ENCODE measurements at places on chromosomes 3 and 15.

- DNase-seq, result no peak
Measured at GRCh38 chr3:39804951-39805350, 4.5 kb upstream of the MYRIP start.

GRCh38 chr3:163622384-163622783 lies 1455.9 kb downstream of the SI start:
- no peak for DNase-seq

GRCh38 chr3:44477312-44478030 lies at the start of gene ZNF445:
TSS of gene ZNF445 (minus strand) at chr3:44477670. CDS start at chr3:44455549, 22,121 bp downstream.
- DNase-seq, result no peak

DNA sequence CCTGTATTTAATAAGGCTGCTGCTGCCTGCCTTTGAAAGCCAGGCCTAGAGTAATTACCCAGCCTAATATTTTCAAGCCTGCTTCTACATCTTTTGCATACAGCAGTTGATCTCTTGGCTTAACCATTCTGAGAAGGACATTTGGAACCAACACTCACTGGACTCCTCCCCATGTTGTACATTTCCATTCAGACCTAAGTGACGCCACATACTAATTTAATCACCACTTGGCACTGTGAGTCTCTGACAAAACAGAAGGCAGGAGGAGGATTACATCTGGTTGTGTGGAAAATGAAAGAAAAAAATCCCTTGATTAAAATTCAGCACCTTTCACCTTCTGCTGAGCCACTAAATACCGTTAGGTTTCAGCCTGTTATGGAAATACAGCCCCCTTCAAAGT lies 102.2 kb upstream of the ARRDC4 start:
- DNase-seq, result no peak

DNA sequence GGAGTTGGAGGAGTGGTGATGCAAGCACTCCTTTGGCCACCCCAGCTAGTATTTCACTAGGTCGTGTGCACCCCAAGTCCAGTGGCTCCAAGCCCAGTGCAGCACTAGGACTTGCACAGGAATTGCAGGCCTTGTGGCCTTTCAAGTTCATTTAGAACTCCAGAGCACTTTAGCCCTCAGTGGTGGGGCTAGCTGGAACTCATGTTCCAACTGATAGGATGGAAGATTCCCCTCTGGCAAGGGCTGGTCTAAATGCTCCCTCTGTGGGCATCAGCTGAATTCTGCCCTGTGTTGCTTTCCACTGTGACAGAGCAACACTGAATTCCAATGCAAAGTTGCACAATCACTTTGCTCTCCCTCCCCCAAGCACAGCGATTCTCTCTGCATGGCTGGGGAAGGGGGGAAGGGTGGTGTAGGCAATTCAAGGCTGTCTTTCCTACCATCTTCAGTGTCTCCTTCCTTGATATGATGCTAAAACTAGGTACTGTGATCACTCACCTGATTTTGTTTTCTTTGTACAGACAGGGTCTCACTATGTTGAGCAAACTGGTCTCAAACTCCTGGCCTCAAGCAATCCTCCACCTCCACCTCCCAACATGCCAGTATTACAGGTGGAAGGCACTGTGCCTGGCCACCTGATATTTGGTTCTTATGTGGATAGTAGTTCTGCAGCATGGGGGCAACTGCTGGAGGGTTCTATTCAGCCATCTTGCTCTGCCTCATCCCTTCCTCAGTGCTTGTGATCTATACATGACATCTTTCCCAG lies 10.3 kb downstream of the USF3 start:
- DNase-seq, result no peak

GRCh38 chr3:23916152-23916885 lies 471 bp downstream of the NKIRAS1 start:
- no peak for DNase-seq

DNA sequence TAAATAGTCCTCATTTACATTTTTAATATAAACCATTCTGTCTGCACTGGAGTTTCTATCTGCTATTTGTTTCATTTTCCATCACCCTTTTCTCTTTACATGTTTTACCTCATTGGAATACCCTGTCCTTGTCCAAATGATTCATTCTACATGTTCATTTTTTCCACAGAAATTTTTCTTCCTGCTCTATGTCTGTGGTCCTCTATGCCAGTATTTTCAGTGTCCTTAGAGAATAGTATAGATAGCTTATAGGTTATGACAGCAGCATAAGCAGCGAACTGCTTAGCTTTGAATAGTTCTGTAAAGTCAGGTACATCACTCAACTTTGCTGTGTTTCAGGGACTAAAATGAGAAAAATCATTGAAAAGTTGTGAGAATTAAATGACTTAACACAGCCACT lies 742.3 kb upstream of the CBLB start:
- DNase-seq, result no peak

DNA sequence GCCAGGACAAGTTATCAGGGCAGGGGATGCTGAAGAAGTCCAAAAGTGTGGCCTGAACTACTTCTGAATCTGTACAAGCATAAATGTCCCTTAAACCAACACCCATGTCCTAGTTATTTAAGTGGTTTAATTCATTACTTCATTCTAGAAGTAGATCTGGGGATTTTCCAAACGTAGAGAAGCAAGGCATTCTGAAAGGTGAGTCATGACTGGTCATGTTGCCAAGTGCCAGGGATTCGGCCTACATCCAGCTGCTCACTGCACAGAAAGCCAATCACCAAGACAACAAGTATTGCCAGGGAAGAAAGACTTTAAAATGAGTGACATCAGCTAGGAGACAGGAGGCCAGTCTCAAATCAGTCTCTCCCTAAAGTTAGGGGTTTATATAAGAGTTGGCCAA lies 396.6 kb downstream of the GABRB3 start:
- DNase-seq, result no peak

GRCh38 chr15:69813881-69814280 lies 283.8 kb downstream of the TLE3 start:
- no peak for DNase-seq

DNA sequence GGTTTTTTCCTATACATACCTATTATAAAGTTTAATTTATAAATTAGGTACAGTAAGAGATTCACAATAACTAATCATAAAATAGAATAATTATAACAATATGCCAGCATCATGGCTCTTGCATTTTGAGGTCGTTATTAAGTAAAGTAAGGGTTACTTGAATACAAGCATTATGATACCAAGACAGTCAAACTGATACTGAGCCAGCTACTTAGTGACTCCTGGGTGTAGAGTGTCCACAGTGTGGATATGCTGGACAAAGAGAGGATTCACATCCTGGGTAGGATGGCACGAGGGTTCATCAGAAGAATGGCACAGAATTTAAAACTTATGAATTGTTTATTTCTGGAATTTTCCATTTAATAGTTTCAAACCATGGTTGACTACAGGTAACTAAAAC lies 157.2 kb upstream of the IL12A start:
- no peak for DNase-seq

GRCh38 chr15:50229336-50229735 lies 36.2 kb downstream of the HDC start:
- DNase-seq, result no peak

GRCh38 chr3:191523148-191523547 lies 62.2 kb downstream of the PYDC2 start:
- no peak for DNase-seq

GRCh38 chr3:10753964-10754363 lies 62.1 kb upstream of the SLC6A11 start:
- DNase-seq, result no peak

- no peak for DNase-seq
Measured at GRCh38 chr3:129116482-129116946, 5.1 kb downstream of the RAB43 start.

DNA sequence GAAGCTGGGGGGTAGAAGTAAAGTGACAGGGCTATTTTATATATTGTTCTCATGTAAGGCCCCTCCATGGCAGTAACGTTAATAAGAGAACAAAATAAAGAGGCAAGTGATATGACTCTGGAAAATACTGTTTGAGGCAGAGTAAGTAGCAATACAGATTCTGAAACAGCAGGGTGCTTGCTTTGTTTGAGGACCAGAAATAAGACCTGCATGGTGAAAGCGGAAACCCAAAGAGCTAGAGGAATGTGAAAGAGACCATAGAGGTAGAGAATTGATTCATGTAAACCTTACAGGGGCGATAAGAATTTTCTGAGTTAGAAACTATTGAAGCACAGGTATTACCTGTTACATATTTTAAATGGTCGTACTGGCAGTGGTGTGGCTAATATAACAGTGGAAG lies 1517.1 kb downstream of the SI start:
- no peak for DNase-seq

DNA sequence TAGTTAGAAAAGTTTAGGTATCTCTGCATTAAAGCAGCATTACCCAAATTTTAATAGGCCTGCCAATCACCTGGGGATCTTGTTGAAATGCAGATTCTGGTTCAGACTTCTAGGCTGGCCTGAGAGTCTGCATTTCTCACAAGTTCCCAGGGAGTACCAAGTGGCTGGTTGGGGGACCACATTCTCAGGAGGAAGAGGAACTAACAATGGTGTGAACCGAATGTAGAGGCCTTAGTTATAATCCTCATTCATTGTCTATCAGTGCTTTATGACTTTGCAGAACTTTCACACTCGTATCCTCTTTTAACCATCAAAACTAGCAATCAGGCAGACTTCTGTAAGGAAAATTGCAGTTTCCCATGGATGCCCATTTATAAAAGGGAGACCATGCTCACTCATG lies 38.2 kb upstream of the UBE2E1 start:
- no peak for DNase-seq

GRCh38 chr3:11718637-11719405 lies 75.1 kb upstream of the VGLL4 start:
- no peak for DNase-seq

GRCh38 chr3:52121813-52122212 lies 32.4 kb downstream of the POC1A start:
- DNase-seq, result no peak

DNA sequence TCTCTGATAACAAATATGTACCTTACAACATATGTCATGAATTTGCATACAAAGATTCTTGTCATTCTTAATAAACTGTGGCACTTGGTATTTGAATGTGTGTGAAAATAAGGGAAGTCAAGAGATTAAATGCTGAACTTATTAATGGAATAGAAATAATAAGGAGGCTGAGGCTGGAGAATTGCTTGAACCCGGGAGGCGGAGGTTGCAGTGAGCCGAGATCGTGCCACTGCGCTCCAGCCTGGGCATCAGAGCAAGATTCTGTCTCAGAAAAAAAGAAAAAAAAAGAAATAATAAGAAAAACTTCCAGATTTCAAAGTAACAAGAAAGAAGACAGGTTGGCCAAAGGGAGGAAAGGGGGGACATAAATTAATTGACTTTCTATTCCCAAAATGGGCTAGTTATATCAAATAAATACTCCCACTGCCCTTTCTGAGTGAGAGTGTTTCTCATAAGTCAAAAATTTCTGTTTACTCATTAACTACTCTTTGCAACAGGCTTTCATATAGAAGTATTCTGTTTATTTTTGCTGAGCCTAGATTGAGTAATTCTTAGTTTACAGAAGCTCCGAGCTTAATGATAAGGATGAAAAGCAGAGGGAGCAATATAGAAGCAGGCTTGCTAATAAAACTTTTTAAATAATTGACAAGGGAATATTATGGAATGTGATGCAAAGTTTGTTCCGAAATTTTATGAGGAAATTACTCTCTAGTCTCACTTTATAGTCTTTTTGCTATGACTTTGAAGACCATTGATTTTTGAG lies 25.6 kb downstream of the KNG1 start:
- DNase-seq, result no peak

DNA sequence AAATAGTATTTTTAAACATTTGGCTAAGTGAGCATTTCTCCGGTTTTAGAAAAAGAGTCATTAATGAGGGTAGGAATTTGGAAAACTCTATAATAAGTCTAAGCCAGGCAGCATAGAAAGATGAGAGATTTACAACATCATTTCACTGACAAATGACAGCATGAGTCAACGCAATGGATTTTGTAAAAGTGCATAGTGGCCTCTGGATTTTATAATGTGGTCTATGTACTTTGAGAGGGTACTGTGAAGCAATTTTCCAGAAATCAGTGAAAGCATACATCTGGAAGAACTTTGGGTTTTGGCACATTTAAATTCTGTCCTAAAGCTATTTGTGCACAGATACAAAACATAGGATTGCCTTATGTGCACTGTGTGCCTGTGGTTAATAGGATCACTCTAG lies 130.8 kb upstream of the CCNL1 start:
- DNase-seq, result no peak

- DNase-seq, result no peak
Measured at GRCh38 chr3:116263842-116264545, 181.3 kb downstream of the LSAMP start.

GRCh38 chr3:66267906-66268305 lies 47.1 kb downstream of the SLC25A26 start:
- DNase-seq, result no peak

- no peak for DNase-seq
Measured at GRCh38 chr15:81908111-81908510, 137.7 kb downstream of the MEX3B start.

- DNase-seq, result no peak
Measured at GRCh38 chr3:182962166-182962565, 18.2 kb downstream of the DCUN1D1 start.

DNA sequence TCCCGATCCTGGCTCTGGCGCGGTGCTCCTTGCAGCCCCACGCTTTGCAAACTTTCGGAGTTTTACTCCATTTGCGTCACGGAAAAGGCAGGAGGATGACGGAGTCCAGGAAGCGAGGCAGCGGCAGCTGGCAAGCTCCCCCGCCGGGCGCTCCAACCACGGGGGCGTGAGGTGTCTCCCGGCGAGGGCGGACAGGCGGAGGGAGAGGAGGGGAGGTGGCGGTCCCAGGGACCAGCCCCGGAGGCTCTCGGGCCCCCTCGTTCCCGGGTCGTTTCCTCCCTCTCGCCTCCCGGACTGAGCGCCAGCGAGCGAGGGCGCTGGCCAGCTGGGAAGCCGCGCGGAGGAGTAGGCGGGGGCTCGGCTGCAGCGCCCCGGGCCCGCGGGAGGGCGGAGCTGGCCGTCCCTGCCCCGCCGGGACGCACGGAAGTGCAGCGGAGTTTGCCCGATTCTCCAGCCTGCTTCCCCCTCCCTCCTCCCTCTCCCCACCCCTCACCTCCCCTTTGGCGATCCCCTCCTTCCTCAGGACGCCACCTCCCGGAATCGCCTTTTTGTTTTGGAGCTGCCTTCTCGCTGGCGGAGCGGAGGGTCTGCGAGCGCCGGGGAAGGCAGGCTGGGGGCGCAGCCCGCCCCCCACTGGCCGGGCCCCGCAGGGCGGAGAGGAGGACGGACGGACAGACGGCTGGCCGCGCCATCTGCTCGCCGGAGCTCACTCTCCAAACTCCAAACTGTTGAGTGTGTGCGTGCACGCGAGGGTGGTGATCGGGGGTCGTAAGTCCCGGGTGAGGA lies at the start of gene SNX33:
Gene SNX33, plus strand, starts transcription at position 543 of the 786 bp plus-strand sequence. CDS start 1,191 bp downstream, outside the sequence.
- DNase-seq, result no peak

GRCh38 chr3:152443212-152444023 lies 174.7 kb downstream of the MBNL1 start:
- DNase-seq, result no peak

DNA sequence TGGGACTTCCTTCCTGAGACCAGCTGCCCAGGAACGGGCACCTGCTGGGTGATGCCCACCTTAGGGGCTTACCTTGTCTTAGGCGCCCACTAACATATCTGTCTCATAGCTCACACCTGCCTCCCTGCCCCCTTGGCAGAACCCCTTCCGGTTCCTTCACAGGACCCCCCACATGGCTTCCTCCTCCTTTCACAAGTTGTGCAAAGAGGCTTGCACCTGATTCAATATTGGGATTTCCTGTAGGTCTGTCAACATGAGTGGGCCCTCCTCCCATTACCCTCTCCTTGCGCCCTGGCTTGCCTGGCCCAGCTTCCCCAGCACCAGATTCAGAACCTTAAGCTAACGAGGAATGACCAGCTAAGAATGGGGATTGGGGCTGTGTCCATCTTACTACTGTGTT lies 633 bp downstream of the THPO start:
- DNase-seq, result no peak

GRCh38 chr3:30915782-30916181 lies 21.3 kb upstream of the GADL1 start:
- DNase-seq, result no peak

- DNase-seq, result no peak
Measured at GRCh38 chr3:88167704-88168103, 17.9 kb downstream of the C3orf38 start.
